Motor neuron (in vitro differentiated cells): ENCODE measurements at places on chromosomes 11 and 22. TPM values are rescaled to one million over a fixed set of nuclear protein-coding genes. Genes with fewer than 3 reads are reported as not detected.

SRRD gene
- total RNA-seq: 15.1 and 17.7 TPM in 2 replicates

ANO1 gene
- total RNA-seq: 0.20 TPM in 1 of 2 replicates, not detected in the other

GRCh38 chr11:130314184-130314749 lies 450 bp downstream of the ZBTB44 start:
- peak; percentile 72 for ATAC-seq

GRCh38 chr22:35349704-35350538 lies 31.0 kb upstream of the HMOX1 start:
- ATAC-seq: peak; percentile 21

DNA sequence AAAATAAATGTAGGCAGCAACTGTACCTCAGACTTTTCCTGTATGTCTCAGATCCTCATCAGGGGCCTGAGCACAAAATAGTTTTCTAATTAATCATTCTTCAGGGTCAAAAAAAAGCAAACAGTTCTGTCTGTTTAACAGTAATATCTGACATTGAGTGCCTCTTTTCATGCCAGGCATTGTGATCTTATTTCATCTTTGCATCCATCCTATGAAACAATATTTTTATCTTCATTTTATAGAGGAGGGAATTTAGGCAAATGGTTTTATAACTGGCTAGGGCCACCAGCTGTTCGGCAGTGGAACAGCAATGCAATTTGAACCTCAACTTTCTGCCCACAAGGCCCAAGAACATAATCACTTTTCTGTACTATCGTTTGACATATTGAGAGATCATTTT lies 145.6 kb downstream of the WNT7B start:
- ATAC-seq: no peak
